ENCODE measurements at places on chromosomes 4 and X.

GRCh38 chr4:121698236-121698671, 1.5 kb upstream of the ANXA5 start:
- no peak for DNase-seq

DNA sequence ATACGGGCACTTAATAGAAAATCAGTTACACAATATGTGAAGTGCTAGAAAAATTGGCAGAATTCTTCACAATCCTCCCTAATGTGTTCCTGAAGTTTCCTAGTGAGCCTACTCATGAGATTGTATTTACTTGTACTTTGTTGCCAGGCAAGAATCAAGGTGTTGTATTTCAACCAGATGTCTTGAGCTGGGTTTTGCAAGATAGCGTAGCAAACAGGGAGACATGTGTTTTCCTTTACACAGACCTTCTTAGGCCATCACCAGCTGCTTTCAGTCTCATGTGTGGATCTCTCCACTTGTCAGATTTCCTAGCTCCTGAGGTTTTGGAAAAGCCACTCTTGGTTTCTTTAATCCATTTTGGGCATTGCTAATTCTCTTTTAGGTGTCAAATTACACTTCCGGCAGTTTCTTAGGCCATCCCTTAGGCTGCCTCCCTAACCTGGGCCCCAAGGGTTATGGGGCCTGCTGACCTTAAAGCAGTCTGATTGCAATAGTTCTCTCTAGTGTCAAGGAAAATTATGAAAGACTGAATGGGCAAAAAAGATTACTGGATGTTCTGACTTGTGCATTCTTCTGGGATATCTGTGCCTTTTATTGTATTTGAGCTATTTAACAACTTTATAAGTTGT, 12.2 kb upstream of the EDA start:
- no peak for DNase-seq

GRCh38 chrX:49844611-49845010, 15.5 kb downstream of the PAGE4 start:
- no peak for DNase-seq

DNA sequence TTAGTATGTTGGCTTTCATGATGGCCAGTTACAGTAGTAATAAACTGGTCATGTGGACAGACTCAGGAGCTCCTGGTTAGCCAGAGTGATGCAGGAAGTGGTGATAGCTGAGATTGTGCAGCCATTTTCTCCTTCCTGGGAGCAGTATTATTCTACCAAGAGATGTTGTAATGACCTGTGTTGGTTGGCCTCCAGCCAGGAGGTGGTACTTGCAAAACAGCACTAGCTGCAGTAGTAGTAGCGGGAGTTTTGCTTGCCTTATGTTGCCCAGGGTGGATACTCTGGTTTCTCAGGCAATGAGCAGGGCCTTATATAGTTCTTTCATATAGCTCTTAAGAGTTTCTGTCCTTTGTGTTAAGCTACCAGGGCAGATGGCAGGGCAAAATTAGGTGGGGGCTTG, 998.8 kb downstream of the GLUD2 start:
- no peak for DNase-seq

- no peak for DNase-seq
Measured at GRCh38 chrX:9458516-9459078, 6.3 kb upstream of the TBL1X start.

- DNase-seq = no peak
Measured at GRCh38 chrX:126886997-126887396, 67.5 kb downstream of the PRR32 start.

GRCh38 chr4:15104825-15105224, 102.5 kb downstream of the CPEB2 start:
- DNase-seq = no peak

DNA sequence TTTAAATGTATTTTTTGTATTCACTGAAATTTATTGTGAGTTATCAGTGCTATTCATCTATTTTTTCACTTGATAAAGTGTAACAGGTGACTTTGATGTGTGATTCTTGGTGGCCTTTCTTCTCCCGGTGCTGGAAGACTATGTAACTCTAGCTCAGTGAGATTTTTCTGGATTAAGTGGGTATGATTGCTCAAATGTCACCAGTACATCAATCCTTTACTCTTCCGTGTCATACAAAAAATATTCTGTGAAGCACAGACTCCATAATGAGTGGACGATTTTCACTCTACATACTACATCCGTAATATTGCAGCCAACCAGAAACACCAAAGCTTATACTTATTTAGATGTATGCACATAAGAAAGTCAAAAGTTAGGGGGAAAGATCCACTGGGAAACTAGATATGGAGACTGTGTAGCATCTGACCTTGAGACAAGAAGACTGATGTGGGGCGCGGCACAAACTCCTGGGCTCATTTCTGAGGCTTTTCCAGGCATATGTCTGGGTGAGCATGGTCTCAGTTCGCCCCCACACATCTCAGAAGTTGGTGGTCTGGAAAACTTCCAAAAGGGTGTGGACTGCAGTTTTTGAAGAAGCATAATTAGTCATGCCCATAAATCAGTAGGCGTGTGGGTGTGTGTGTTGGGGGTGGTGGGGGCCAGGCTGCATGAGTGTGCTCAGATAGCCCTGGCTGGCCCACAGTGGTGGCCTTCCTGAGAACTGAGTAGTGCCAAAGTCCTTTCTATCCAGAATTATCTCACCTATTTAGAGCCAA, 53.9 kb upstream of the TENM3 start:
- DNase-seq = no peak

DNA sequence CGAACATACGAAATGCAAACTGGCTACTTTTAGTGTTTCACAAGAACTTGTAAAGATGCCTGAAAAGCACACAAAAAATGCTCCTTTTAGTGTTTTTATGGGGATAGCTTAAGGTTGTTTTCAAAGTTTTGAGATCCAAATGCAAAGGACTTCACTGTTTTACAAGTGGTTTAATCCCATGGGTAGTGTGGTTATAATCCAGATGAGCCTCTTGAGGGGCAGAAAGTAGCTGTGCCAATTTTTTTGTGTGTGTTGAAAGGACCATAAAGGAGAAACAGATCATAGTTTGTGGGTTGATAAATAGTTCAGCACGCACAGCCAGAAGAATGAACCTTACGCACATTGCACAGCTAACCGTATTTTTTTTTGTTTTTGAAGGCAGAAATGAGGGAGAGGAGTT, 126.9 kb upstream of the GIMD1 start:
- DNase-seq = no peak

DNA sequence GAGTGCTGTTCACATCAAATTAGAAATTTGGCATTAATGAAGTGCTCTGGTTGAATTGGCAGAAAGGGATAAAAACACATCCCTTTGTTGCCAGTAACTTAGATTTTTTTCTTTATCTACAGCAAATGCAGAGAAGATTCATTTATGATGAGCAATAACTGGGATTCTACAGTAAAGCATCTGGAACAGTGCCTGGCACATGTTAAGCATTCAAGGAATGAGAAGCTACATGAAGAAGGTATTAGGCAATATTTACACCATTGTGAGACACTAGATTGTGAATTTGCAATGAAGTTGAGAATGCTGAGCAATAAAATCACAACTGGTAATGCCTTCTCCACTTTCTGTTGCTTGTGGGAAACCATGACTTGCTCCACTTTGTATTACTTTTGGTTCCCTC, 33.5 kb downstream of the PCDH19 start:
- no peak for DNase-seq

GRCh38 chrX:139759637-139760036, 51.7 kb upstream of the MCF2 start:
- DNase-seq = no peak

DNA sequence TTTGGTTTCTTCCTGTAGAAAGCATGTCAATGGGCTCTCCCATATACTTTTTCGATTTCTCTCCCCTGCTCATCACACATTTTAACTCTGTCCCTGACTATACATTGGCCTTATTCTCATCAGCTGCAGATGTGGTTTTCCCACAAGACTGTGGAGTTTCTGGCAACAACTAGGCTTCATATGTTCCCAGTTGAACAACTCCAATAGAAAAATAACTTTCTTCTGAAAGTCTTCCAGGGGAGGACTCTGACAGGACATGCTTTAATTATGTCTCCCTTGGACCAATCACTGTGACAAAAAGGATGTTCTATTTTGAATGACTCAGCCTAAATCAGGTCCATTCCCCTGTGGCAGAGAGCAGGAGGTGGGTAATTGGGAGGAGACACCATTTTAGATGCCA, 28.1 kb downstream of the SPANXC start:
- no peak for DNase-seq

- DNase-seq = no peak
Measured at GRCh38 chr4:2163311-2163821, 78.6 kb downstream of the HAUS3 start.

Measured in Jurkat, Clone E6-1 (cell line).